GM10248 (cell line): ENCODE measurements at places on chromosomes 5 and 9.
A peak's percentile ranks its signal among the peaks of the same experiment; 100 is the strongest.

DNA sequence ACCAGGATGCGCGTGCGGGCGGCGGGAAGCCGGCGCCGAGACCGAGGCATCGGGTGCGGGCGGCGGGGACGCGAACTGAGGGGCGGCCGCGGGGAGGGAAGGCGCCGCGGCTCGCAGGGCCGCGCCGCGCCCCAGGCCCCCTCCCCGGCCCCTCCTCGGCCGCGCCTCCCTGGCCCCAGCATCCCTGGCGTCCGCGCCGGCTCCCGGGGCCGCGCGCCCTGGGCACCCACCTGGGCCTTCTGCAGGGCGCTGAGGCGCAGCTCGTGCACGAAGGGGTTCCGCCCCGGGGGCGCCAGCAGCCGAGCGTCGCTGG lies 324 bp downstream of the LPCAT1 start:
- DNase-seq: no peak

- no peak for DNase-seq
These were observed 234.6 kb upstream of the CD180 start for GRCh38 chr5:67431191-67431590.

DNA sequence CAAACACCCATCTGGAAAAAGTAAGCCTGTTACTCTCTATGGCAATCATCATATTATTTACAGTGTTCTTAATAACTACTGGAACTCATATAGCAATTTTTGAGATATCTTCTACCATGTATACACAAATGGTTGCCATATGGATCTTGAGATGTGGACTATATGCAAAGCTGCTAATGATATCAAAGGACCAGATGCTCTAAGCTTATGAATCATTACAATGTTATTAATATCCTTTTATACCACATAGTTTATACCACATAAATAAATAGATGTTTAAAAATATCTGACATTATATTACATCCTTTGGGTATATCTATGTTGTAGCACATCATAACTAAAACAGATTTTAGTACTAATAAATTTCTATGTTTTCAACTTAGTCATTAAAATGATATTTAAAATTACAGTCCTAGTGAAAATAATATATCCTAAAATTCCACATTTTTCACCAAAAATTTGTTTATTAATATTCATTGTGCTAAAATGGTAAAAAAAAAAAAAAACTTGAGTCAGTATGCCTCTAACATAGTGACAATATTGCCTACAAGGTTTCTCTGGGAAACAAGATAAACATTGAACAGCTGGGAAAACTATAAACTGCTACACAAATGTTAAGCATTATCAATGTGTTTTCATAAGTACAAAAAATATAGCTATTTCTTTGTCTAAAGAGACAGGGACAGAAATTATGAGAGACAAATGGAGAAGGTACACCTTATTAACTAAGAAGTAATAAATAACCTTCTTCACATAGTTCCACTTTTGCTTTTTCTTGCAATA lies 85.5 kb downstream of the DTWD2 start:
- no peak for DNase-seq

GRCh38 chr5:42284584-42284983 lies 138.7 kb upstream of the GHR start:
- no peak for DNase-seq

- no peak for DNase-seq
These were observed 103.1 kb upstream of the CYLC2 start for GRCh38 chr9:102892025-102892424.

GRCh38 chr5:135724617-135725016 lies 109.8 kb upstream of the SLC25A48 start:
- no peak for DNase-seq

DNA sequence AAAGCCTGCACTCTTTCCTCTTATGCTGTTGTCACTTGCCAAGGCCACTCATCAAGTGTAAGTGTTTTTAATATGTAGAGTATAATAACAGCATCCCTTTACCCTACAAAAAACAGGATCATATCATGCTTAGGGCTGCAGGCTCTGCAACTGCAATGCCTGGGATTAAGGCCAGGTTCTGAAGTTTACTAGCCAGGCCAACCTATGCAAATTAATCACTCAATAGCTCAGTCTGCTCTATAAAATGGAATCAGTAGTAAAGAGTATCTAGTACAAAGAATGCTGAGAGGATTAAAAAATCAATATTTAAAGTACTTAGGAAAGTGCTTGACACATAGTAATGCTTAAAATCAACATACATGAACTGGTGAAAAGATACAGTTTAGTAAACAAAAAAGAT lies 253.3 kb downstream of the EDIL3 start:
- no peak for DNase-seq

DNA sequence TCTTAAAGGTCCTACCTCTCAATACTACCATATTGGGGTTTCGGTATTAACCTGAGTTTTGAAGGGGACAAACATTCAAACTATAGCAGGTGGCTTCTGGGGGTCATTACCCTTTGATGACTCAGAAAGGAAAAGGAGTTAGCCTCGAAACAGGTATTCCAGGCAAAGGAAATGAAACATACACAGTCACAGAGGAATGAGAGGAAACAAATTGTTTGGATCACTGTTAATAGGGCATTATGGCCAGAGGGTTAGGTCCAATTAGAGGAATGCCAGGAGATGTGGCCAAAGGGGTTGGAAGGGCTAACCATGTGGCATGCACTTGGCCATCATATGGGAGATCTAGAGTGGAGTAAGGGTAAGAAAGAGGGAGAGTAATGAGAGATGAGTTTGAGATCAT lies 23.9 kb upstream of the NIM1K start:
- no peak for DNase-seq

DNA sequence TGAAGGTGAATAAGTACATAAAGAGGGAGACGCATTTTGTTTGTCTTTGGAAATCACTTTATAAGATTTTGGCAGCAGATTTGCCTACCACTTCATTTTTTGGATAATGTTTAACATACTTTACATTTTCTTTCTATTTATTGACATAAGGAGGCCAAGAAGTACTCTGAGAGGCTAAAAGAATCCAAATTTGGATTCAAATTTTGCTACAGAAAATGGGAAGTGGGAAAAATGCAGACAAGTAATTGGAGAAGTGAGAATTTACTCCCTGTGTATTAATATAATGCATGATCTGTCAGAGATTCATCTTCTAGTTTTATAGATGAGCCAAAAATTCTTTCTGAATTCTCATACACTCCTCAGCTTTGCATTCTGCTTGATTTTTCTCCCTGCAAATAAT lies 411.2 kb upstream of the CTNND2 start:
- no peak for DNase-seq

DNA sequence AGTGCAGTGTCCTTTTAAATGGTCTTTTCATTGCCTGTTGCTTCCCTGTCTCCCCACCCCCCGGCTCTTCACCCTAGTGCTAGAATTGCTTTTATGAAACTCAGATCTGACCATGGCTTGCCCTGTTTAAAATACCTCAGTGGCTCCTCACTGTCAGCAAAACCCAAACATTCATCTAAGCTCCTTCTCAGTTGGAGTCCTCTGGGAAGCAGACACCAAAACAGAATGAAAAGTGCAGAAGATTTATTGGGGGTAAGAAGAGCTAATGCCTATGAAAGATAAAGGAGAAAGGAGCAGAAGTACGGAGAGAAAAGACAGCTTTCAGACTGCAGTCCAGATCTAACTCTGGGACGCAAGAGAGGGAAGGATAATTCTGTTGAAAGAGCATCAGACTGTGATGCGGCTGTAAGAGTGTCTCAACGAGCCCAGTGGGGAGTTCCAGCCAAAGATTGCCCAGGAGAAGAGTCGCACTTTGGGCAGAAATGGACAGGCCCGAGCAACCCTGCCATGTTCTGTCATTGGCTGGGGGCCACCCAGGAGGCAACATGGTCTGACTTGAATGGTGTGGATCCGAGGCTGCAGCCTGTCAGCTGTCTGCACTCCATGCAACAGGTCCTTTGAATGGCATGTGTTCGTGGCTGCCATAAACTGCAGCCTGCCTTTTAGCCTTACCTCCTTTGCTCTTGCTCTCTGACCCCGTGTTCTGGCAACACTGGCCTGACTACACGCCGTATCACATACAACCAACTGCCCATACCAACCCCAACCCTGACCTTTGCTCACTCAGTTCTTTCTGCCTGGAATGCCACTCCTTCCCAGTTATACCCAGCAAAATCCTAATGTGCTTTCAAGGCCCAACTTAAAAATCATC lies 55.9 kb downstream of the IRF1 start:
- no peak for DNase-seq

- peak; percentile 42 for DNase-seq
These were observed 148.9 kb downstream of the RXRA start for GRCh38 chr9:134475011-134475790.

DNA sequence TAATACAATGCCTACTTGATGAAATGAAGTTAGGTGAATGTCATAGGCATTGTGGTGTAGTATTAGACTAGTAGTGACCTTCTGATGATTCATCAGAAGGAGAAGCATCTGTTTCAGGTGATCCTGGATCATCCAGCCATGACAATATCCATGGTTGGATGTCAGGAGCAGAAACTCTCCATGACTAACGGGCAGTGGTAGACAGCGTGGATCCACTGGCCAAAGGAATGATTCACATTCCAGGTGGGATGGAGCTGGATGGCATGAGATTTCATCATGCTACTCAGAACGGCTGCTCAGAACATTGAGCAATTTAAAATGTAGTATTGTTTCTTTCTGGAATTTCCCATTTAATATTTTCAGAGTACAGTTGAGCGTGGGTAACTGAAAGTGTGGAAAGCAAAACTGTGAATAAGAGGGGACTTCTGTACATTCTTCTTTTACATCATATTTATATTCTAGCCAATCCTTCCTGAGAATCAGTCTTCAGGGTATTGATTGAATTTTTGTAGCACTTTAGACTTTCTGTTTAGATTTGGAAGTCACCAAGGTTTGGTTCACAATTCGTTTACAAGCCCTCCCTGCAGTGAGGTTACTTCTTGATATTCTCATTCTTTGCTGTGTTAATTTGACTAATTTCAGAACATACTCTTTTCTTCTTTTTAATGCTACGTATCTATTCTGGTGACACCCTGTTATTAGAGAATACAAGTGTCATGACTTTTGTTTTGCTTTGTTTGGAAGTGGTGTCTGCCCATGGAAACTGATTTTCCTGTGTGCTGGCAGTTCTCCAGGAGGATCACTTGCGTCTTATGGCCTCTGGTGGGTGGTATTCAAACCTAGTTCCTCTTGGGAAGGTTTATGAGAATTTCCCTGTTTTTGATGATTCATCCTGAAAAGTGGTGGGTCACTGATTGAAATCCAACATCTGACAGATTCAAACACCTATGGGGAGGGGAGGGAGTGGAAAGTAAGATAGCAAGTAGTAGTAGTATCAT lies 12.2 kb upstream of the CLINT1 start:
- no peak for DNase-seq

- DNase-seq: no peak
These were observed 833 bp upstream of the MROH2B start for GRCh38 chr5:41071975-41072374.

- no peak for DNase-seq
These were observed 78.2 kb downstream of the BASP1 start for GRCh38 chr5:17295671-17296070.

DNA sequence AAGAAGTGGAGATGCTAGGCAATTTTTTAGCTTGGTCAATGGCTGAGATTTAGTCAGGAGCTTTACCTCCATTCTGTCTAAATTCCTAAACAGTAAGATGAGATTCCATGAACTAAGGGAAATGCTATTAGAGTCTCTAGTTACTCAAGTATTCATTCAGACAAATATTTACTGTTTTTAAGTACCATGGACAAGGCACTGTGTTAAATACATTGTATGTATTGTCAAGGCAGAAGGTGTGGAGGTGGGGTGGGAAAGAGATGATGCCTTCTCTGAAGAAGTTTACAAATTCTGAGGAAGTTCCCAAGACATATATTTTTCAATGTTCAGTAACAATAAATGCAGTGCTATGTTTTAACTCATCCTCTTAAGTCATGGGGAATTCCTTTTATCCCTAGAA lies 459.9 kb upstream of the NMUR2 start:
- DNase-seq: no peak

DNA sequence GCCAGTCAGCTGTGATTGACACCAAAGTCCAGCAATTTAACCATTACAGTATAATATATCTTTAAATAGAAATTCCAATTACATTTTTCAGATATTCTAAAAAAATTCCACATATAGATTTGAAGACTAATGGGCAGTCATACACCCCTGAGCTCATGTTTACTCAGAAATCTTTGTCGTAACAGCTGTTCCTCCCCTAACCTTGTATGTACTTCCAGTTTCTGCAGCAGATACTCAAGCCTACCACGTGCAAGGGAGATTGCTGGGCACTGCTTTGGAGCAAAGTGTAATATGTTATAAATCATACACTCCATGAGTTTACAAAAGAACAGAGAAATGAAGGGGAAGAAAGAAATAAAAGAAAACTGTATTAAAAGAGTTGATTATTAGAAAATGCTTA lies 241.2 kb downstream of the TRIM32 start:
- no peak for DNase-seq

- DNase-seq: no peak
These were observed 143.9 kb upstream of the NR3C1 start for GRCh38 chr5:143547342-143547741.

GRCh38 chr9:125145425-125145824 lies 2.1 kb upstream of the SCAI start:
- no peak for DNase-seq

GRCh38 chr5:141779503-141779973 lies 97.5 kb upstream of the ARAP3 start:
- no peak for DNase-seq

DNA sequence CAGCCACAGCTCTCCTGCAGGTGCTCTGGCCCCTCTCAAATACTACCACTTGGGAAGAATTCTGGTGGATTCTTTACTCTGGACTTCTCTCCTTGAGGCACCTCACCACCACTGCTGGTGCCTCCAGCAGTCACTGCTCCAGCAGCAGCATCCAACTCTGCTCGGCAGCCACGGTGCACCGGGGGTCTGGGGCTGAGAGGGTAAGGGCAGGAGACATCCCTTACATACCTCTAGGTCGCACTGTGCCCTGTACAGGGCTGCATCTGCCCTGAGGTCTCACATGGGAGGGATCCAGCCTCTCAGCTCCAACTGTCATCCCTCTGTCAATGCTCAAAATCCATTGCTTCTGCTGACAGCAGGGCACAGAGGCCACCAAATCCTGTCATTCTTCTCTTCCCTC lies 588.2 kb downstream of the CDK5RAP2 start:
- DNase-seq: no peak

GRCh38 chr9:116493183-116493860 lies 193.8 kb upstream of the TRIM32 start:
- no peak for DNase-seq

DNA sequence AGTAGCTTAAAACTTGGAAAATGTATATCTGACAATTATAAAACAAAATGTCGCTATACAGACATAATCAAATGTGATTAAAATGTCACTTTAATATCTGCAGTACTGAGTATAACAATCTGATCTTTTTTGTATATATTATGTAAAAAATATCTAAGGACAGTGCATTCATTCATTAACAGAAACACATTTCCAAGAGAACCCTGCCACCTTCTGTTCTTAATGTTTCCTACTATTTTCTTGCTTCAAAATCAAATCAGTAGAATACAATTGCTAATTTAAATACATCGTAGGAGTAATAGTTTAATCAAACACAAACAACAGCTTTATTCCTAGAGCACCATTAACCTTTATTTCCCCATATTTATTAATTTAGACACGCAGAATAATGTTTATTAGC lies 142.6 kb upstream of the ST8SIA4 start:
- peak; percentile 10 for DNase-seq
